ENCODE measurements at places on chromosomes 16 and 17. TPM values are rescaled to one million over a fixed set of nuclear protein-coding genes. Genes with fewer than 3 reads are reported as not detected.
A peak's percentile ranks its signal among the peaks of the same experiment; 100 is the strongest.

Gene KRT28
- not detected for total RNA-seq

GRCh38 chr16:23999663-24000062, 163.9 kb downstream of the PRKCB start:
- DNase-seq = peak; percentile 45

DNA sequence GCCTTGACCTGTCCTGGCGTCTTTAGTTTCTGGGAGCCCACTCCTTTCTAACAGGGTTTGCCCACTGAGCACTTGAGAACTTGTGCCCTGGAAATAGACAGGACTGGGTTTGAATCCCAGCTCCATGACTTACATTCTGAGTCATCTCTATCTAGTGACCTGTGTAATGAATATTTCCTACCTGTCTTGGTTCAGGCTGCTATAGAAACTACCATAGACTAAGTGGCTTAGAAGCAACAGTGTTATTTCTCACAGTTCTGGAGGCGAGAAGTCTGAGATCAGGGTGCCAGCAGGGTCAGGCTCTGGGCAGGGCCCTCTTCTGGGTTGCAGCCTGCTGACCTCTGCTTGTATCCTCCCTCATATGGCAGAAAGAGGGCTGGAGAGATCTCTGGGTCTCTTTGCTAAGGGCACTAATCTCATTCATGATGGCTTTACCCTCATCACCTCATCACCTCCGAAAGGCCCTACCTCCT, 110.7 kb upstream of the DHX40 start:
- DNase-seq = no peak

DNA sequence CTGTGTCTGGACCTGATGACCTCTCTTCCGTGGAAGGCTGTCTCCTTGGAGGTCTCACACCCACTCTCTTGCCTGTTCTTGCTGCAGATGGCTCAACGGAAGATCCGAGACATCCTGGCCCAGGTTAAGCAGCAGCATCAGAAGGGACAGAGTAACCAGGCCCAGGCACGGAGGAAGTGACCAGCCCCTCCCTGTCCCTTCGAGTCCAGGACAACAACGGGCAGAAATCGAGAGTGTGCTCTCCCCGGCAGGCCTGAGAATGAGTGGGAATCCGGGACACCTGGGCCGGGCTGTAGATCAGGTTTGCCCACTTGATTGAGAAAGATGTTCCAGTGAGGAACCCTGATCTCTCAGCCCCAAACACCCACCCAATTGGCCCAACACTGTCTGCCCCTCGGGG, 52.1 kb downstream of the IGF2BP1 start:
- no peak for DNase-seq

GRCh38 chr16:31489616-31490584, 7.0 kb downstream of the SLC5A2 start:
- DNase-seq = peak; percentile 51

GRCh38 chr16:71846431-71846830, 655 bp downstream of the ATXN1L start:
- no peak for DNase-seq

DNA sequence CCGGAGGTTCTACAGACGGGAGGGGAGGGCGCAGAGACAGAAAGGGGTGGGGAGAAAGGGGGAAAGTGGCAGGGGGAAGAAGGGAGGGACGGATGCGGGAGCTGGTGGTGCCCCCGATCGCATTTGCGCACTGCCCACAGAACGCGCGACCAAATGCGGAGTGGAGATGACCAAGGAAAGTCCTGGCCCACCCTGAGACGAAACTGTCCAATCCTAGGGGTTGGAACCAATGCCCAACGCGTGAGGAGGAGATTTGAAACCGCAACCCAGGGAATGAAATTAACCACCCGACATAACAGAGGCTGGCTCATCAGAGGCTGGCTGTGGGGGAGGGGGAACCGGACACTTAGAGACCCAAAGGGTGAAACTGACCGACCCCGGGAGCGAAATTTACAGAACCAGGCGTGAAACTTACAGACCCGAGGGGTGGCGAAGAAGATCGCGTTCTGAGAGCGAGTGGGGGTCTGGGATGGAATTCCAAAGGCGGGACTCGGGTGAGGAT, 1.4 kb downstream of the HES7 start:
- no peak for DNase-seq

Gene OR1A1
- total RNA-seq = not detected

DNA sequence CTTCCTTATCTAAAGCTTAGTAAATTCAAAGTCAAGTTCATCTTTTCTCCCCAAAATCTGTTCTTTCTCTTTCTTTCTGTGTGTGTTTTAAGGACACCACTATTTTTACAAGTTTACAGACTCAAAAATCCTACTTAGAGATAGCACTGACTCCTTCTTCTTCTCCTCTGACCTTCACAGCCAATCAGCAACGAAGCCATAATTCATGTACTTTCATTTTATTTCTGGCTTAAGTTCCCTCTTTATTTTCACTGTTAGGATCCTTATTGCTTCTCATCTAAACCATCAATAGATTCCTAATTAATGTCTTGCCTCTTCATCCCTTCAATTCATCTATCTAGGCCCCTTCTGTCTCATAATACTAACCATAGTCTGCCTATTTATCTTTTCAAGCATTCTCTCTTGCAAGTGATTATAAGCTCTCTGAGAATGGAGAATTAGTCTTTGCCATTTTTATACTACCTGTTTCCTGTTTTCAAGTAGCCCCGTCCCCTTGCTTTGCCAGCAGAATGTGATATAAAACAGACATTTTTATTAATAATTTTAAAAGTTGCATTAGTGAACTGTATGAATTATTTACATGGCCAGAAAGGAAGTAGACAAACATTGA, 27.0 kb downstream of the CDC27 start:
- DNase-seq = no peak

- DNase-seq = no peak
These were observed 9.5 kb downstream of the AMFR start for GRCh38 chr16:56415875-56416274.

Gene NHLRC4
- 1.8 TPM for total RNA-seq

All from activated naive CD4-positive, alpha-beta T cell treated with anti-CD3 and anti-CD28 coated beads, Interleukin-2, amount 50 U/mL, for 72 hours (primary cell).